ENCODE measurements at places on chromosomes 3 and 15.

DNA sequence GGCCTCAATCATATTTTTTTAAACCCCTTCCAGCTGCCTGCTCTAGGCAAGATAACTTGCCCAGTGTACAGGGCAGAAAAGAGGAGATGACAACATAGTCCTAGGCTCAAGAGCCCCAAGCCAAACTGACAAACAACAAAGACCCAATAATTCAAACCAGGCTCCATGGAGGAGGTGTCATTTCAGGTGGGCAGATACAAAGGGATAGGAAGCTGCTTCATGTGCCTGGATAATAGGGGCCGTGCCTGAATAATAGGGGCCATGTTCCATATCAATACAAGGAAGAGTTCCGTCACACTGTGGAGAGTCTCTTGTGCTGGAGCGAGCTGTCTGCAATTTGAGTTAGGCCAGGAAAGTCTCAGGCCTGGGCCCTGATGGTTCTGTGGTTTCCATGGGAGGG lies 35.4 kb upstream of the TRIM71 start:
- DNase-seq: no peak

DNA sequence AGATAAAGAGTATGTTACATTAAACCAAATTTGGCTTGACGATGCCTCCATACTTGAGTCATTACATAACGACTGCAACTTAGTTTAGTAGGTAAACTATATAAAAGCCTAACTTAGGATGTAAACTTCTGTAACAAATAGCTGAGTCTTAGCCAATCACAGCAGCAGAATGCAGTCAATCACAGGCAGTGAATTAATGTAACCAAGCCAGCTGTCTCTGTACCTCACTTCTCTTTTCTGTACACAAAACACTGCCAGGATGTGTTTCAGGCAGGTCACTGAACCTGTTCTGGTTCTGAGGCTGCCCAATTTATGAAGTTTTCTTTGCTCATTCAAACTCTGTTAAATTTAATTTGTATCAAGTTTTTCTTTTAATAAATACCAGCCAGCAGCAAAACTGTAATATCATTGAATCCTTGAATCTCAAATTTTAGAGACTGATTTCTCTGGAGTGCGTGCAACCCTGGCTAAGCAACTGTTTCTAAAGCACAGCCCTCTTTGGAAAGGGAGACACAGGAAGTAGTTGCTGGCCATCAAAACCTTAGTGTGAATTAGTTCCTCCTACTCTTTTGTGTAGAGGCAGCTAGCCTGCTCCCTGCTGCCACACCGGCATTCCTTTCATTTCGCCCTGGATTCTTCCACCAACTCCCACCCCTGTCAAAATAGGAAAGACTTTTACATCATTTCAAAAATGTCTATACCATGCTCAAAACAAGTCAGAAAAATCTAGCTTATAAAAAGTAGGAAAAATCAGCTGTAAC lies 15.2 kb downstream of the RFTN1 start:
- no peak for DNase-seq

DNA sequence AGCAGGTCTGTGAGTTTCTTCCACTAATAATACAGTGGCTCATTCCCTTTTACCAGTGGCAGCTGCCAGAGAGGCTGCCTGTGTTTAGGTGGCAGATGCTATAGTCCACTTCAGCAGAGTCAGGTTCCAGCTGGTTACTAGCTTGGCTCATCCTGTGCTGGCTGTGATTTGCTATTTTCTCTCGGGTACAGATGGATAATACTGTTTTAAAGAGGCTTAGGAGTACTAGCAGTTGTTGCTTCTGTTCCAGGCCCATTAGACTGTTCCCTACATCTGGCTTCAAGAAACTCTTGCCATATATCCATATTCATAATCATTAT lies 41.0 kb downstream of the ZNF609 start:
- DNase-seq: no peak

DNA sequence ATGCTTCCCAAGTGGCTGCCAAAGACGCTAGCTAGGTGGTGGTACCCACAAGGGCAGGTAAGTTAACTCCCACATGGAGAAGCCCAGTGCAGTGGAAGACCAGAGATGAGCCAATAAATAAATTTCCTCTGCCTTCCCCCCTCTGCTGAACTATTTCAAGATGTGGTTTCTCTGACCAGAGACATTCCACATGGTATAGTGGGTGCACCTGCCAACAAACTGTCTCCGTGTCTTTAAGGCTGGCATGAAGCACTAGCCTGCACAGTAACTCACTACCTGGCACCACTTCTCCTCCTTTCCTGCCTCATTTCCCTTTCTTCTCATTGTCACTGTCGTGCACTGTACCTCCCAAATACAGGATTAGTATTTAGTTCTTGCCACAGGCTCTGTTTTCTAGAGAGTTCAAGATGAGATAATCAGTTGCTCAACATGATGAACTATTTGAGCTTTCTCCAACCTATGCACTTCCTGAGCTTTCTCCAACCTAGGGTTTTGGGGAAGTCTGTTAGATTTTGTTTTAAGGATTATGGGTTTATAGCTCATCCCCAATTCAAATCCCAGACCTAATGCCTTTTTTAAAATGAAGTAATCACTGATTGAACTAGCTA lies 8.4 kb upstream of the CRTAP start:
- DNase-seq: no peak

DNA sequence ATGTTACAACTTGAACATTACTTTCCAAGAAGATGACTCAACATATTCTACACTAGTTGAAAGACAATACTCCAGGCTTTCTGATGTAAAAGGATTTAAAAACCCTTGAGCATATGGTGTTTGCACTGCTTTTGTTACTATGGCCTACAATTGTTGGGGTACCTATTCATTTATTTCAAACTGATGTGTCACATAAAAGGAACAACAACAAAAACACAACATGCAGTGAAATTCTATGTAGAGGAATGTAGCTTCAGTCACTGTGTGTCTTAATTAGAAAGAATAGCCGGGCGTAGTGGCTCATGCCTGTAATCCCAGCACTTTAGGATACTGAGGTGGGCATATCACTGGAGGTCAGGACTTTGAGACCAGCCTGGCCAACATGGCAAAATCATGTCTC lies 1.6 kb downstream of the SPATA16 start:
- DNase-seq: no peak

DNA sequence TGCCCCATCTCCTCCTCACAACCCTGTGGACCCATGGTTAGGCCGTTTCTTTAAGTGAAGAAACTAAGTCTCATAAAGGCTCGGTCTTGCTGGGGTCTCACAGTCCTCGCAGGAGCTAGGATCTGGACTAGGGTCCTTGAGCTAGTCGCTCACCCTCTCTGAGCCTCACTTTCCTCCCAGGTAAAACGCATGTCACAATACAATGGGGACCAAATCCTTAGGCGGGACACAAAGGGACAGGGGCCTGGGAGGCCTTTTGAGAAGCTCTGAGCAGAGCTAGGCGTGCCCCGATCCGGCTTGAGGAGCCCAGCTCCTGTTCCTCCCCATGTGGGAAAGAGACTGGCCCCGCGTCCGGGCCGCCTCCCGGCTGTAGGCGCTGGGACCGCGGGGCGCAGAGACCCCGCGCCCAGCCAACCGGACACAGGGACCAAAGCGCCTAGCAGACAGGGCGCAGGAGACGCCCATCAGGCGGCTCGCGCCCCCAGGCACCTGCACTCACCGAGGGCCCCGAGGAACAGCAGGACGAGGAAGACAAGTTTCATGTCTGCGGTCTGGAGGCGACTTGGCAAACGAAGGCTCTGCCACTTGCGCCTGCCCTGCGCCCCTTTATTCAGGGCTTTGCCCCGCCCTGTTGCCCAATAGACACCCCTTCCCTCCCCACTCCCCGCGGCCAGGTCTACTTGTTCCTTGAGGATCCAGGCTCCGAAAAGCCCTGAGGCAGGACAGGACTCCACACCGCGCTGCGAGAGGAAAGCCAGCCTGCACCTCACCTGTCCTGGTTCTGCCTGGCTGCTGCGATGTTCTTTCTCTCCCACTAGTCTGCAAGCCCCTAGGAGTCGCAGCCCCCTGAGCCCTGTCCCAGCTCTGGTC lies at the start of gene LTF:
Gene LTF (minus strand): TSS at position 580 of the 870 bp plus-strand sequence. CDS start 38 bp downstream, at position 542.
- DNase-seq: no peak

GRCh38 chr15:91922646-91923547 lies 69.4 kb downstream of the SLCO3A1 start:
- DNase-seq: no peak

GRCh38 chr15:41928637-41929620 lies 35.1 kb upstream of the SPTBN5 start:
- DNase-seq: no peak

- no peak for DNase-seq
These were observed at the start of gene MYO5C for GRCh38 chr15:52295421-52296001. TSS of gene MYO5C (minus strand) at chr15:52295804. CDS start at chr15:52295636, 168 bp downstream.

DNA sequence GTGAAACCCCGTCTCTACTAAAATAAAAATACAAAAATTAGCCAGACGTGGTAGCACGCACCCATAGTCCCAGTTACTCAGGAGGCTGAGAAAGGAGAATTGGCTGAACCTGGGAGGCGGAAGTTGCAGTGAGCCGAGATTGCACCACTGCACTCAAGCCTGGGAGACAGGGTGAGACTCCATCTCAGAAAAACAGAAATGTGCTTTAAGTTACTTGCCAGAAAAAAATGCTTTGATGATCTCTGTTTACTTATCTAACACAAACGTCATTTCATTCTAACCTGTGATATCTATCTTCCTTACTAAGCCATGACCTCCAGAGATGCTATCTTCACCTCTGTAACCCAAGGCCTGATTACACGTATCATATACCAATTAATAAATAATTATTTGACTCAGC lies 7.4 kb downstream of the NKIRAS1 start:
- DNase-seq: no peak

GRCh38 chr3:18044191-18044590 lies 301.8 kb upstream of the TBC1D5 start:
- DNase-seq: no peak

DNA sequence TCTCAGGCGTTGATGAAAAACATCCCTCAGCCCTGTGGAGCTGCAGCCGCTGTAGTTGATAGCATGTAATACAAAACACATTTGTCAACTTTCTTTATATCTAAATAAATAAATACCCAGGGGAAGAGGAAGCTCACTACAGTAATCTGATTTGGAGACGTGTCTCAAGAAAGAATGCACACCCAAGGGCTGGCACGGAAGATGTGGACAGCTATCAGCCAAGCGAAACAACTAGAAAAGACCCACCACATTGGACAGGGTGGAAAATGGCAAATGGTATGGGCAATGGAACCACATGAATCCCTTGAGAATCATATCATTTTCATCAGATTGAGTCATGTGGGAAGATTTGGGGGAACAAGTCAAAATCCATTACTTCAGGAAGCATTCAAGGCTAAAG lies 43.1 kb upstream of the ALDH1A3 start:
- DNase-seq: no peak

- no peak for DNase-seq
These were observed 9.3 kb downstream of the GRAMD1C start for GRCh38 chr3:113847664-113848461.

GRCh38 chr3:74332165-74332564 lies 282.3 kb downstream of the CNTN3 start:
- no peak for DNase-seq

- DNase-seq: no peak
These were observed 36.9 kb upstream of the MYZAP start for GRCh38 chr15:57554812-57555179.

DNA sequence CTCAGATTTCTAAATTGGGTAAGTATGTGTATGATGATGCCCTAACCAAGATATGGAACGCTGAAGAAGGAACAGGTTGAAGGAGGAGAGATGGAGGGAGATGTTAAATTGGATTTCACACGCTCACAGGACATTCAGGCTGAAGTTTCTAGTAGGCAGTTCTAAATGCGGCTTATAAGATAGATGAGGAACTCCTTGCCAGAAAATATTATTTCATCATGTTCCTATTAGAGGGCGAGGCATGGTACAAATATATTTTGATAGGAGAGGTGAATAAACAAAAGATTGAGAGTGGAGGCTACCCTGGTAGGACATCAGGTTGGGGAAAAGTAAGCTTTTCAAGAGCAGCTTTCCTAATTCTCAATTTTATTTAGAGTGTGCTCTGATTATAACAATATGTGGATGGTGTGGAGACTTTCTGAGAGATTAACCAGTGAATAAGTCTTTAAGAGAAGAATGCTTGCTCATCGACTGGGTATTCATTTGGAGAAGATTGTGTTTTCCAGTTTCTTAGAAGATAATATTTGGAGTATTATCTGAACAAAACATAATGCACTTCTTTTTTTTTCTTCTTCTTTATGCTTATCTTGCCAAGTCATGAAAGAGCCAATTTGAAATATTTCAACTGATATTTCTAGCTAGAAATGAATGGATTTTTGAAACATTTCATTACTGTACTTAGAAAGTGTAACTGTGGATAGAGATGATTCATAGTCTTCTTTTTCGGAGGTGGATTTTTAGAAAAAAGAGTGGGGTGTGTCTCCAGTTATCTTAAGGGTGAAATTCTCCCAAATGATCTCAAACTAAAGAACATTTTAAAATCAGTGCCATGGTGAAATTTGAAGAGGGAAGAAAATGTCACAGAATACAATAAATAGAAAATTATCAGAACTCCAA lies 88.5 kb downstream of the B3GALNT1 start:
- no peak for DNase-seq

- no peak for DNase-seq
These were observed 48.1 kb downstream of the STARD5 start for GRCh38 chr15:81275711-81276392.

DNA sequence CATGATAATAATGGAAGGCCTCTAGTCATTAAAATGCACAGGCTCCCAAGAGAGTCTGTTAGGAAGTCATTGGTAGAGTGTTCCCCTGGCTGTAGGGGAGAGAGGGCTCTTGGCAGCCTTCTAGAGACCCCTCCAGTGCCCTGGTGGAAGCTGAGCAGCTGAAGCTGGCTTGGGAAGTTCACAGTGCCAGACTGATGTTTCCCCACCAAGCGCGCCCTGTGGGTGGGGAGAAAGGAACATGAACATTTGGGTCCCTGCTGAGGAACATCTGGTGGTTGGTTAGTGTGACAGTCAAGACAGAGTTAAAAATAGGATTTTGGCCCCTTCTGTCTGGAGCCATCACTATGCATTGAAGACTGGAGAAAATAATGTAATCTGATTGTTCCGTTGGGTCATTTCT lies 37.1 kb upstream of the RGMA start:
- DNase-seq: no peak

GRCh38 chr3:119662604-119663373 lies 2.4 kb upstream of the POPDC2 start:
- no peak for DNase-seq

- DNase-seq: no peak
These were observed 51.3 kb downstream of the SUSD5 start for GRCh38 chr3:33167284-33167683.

- DNase-seq: no peak
These were observed 499.0 kb upstream of the SEMA6D start for GRCh38 chr15:47218295-47218694.

GRCh38 chr3:141412087-141412935 lies 44.0 kb downstream of the ZBTB38 start:
- peak; percentile 41 for DNase-seq

GRCh38 chr3:48414376-48415250 lies 15.3 kb downstream of the PLXNB1 start:
- DNase-seq: no peak
